ENCODE measurements at places on chromosomes 2 and 18.

DNA sequence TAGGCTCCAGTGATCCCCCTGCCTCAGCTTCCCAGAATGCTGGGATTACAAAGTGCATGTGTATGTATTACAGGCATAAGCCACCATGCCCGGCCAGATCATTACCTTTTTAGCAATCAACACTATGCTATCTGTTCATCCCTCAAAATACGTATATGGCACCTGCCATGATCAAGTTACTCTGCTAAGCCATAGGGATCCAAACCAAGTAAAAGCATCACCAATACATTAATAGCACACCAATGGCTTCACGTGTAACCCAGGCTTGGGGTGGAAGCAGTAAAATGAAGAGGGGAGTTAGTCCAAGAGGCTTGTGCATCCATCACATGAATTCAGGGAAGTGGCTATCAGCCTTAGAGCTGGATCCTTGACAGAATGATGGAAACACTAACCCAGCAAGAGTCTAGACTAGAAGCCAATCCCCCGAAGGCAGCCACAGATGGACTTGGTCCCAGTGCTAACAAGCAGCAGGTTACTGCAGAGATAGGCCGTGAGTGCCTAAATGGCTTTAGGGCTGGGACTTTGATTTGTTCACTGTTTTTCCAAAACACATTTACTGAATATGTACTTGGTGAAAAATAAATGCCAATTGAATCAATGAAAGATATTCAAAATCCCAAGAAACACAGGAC lies 11.3 kb downstream of the HDLBP start:
- no peak for DNase-seq

DNA sequence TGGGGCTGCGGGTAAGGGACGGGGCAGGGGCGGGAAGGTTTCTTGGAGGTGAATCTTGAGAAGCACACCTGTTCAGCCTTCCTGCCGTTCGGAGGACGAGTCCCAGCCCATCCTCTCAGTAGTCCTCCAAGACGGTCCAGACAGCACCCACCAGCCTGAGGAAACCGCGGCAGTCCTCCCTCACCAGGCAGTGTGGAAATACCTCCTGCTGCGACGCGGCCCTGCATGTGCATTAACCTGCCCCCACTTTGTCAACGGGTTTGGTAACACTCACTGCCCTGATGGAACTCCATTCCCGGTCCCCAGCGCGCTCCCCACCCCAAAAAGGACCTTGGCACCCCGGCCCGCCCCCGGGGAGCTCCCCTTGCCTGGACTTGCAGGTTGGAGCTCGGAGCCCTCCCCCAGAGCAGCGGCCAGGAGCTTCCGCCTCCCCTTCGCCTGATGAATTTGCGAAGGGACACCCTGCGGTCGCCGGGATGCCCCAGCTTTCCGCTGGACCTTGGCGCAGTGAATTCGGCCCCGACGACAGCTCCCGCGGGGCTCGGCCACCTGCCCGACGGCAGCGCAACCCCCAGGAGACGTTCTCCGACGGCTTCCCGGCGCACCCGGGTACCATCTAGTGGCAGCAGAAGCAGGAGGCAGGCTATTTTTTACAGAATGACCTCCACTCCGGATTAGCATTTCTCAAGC lies 31.5 kb downstream of the ACVR1C start:
- DNase-seq: peak; percentile 49

DNA sequence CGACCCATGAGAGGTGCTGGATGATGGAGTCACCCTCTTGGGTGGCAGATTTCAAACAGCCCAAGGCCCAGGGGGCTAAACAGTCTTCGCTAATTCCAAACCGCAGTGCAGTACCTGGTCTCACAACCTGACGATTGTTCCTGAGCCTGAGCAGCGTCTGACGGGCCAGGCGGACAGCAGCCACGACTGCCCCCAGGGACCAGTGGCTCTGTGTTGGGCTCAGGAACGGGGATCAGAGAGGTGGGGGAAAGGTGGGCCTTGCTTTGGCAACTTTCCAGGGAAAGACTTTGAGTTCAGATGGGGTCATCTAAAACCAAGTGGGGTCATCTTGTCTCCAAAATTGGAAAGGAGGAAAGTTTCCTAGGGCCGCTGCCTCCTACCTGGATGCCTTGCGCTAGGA lies 492 bp downstream of the COLEC11 start:
- no peak for DNase-seq

- no peak for DNase-seq
Measured at GRCh38 chr18:76432274-76432755, 62.7 kb downstream of the ZNF516 start.

DNA sequence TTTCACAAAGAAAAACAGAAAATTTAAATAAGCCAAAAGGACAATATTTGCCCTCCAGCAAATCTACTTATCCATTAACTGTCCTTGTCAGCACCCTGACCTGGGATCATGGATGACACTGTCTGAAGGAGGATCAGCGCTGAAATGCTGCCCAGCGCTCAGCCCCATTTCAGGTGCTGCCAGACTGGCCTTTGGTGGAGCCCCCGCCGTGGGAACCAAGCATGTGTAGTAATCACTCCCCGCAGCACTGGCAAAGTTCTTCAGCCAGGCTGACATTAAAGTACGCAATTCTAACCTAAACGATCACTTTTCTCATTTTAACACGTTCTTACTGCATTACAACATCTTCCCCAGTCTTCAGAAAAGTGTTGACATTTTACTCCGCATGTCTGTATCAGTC lies 108.6 kb upstream of the GPC1 start:
- no peak for DNase-seq

GRCh38 chr2:117956036-117956796 lies 57.7 kb downstream of the CCDC93 start:
- no peak for DNase-seq

DNA sequence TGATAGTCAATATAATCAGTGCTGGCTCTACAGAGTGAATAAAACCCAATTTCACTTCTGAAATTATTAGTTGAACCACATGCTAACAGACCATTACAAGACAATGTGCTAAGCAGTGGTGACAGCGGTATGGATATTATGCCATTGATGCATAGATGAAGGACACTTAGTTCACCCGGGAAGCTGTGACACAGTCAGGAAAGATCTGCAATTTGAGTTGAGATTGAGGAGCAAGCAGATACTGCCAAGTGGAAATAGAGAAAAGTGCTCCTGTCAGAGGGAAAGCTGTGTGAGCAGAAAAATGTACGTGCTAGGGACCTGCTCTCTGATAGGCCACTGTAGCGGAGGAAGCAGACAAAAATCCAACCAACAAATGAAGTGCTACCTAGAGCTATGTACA lies 529.5 kb upstream of the CDH2 start:
- DNase-seq: no peak

DNA sequence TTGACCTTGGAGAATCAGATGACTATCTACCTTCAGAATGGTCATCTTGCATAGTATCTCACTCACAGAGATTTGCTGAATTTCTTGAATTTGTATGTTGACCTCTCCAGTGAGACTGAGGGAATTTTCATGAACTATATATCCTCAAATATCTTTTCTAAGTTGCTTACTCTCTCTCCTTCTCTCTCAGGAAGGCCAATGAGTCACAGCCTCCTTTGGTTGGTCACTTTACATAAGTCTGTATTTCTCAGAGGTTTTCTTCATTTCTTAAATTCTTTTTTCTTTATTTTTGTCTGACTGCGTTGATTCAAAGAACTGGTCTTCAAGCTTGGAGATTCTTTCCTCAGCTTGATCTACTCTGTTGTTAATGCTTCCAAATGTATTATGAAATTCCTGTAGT lies 51.7 kb downstream of the VIT start:
- no peak for DNase-seq

- DNase-seq: no peak
Measured at GRCh38 chr18:7601936-7602335, 34.8 kb downstream of the PTPRM start.

DNA sequence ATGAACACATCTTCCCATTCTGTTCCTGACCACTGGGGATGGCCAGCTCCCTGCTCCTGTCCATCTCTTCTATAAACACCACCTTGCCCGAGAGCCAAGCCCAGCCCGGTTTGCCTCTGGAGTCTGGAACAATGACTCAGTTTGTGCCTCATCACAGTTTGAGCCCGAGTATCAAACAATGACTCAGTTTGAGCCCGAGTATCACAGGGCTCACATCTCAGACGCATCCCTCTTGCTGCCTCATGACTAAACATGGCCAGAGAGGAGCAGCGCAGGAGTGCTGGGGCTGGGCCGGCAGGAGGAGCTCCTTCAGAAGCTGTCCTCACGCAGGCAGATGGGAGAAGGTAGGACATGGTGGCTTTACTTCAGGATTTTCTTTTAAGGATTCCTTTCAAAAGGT lies 68.7 kb downstream of the PXDN start:
- DNase-seq: no peak

GRCh38 chr18:29056800-29057199 lies 879.9 kb upstream of the CDH2 start:
- DNase-seq: no peak

DNA sequence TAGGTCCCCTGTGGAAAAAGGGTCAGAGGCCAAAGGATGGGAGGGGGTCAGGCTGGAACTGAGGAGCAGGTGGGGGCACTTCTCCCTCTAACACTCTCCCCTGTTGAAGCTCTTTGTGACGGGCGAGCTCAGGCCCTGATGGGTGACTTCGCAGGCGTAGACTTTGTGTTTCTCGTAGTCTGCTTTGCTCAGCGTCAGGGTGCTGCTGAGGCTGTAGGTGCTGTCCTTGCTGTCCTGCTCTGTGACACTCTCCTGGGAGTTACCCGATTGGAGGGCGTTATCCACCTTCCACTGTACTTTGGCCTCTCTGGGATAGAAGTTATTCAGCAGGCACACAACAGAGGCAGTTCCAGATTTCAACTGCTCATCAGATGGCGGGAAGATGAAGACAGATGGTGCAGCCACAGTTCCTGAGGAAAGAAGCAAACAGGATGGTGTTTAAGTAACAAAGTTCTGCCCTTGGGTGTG lies 165.8 kb downstream of the RPIA start:
- no peak for DNase-seq

All from CD4-positive, alpha-beta T cell treated with Interleukin-12 subunit alpha and Interleukin-12 subunit beta, for 1 hour (primary cell).